Pancreas (tissue), 10 donors: ENCODE measurements at places on chromosomes 6 and 20. TPM values are rescaled to one million over a fixed set of nuclear protein-coding genes. Genes with fewer than 3 reads are reported as not detected.

- no peak overlapping the region for H3K27ac ChIP-seq
- peaks cover 22% of the 10 kb centered on the region for H3K4me1 ChIP-seq
- DNase-seq = peak; percentile 32
- no peak overlapping the region for H3K4me3 ChIP-seq
Measured at GRCh38 chr20:8808202-8808535, 260.7 kb upstream of the PLCB4 start.

GRCh38 chr6:129181001-129181400, 298.1 kb downstream of the LAMA2 start:
- H3K4me1 ChIP-seq = no peaks in the 10 kb centered on the region
- DNase-seq = no peak
- H3K27ac ChIP-seq = no peak overlapping the region
- no peaks in the 10 kb centered on the region for H3K36me3 ChIP-seq
- H3K4me3 ChIP-seq = no peak overlapping the region
- H3K27me3 ChIP-seq = no peaks in the 10 kb centered on the region

TBXT gene
- not detected for total RNA-seq

PPP1R3G gene
- 0.09 TPM for total RNA-seq
